ENCODE measurements at places on chromosomes 7 and 10. TPM values are rescaled to one million over a fixed set of nuclear protein-coding genes. Genes with fewer than 3 reads are reported as not detected.

GRCh38 chr10:132616996-132617736, 79.6 kb downstream of the INPP5A start:
- no peak for DNase-seq

- no peak for DNase-seq
These were observed 89.5 kb downstream of the VWDE start for GRCh38 chr7:12314199-12314598.

DNA sequence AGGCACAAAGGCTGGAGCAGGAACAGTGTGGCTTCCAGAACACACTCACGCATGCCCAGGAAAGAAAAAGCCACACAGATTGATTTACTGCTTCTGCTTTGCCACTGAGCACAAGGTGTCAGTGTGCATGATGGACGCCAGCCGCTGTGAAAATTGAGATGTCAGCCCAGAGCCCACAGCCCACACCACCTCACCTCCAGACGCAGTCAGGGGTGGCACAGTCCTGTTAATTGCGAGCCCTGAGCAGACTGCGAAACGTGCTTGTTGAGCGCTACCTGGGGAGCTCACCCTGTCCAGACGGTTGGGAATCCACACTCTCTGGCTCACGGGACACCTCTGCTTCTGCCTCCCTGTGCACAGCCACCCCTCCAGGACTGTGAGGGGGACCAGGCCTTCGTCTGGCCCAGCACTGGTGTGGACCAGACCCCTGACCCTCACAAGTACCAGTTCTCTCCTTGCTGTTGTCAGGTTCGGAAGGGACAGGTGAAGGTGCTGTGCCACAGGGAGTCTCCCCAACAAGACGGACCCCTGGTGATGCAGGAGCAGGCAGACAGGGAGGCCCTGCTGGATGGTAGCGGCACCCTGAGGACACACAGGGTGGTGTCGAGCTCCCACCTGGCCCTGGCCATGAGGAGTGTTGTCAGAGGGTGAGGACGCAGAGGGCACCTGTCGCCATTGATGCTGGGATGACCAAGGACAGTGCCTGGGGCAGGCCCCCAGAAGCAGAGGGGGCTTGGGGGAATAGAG, 15.3 kb downstream of the RASGEF1A start:
- no peak for DNase-seq

ATP5F1C gene
- 315 TPM for total RNA-seq

All from GM23248 (cell line).